ENCODE measurements at places on chromosomes 1 and 21.

DNA sequence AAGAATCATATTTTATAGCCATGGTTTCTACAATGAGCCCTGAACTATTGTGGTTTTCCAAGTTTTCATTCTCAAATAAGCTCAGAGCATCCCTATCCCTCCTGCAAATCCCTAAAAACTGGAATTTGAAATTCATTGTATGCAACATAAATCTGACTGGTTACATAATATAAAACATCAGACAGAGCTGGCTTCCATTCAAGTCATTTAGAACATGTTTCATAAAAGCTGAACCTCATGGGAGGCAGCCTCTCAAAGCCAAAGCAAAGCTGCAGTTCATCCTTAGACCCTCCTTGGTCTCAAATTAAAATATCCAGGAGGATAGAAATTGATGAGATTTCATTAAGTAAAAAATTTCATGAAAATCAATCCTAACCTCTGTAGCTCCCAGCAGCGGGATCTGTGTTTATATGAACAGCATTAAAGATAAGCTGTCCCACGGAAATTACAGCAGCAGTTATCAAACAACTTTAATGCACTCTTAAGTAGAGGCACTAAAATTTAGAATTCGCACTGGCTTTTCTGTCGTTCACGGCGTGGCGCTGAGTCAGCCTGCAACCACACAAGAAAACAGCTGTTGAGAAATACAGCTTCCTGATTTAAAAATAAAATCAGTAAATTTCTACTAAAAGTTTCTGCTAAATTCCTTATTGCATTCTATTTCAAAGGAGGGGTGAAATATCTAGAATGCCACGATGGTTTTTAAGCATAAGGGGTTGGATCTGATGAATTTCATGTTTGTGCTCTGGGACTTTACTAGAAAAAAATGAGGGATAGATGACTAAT is 99.9 kb upstream of the TIAM1 start:
- no peak for DNase-seq

- DNase-seq: no peak
Measured at GRCh38 chr1:114702737-114703136, 7.4 kb upstream of the AMPD1 start.

- DNase-seq: no peak
Measured at GRCh38 chr1:75559800-75560199, 51.1 kb downstream of the SLC44A5 start.

DNA sequence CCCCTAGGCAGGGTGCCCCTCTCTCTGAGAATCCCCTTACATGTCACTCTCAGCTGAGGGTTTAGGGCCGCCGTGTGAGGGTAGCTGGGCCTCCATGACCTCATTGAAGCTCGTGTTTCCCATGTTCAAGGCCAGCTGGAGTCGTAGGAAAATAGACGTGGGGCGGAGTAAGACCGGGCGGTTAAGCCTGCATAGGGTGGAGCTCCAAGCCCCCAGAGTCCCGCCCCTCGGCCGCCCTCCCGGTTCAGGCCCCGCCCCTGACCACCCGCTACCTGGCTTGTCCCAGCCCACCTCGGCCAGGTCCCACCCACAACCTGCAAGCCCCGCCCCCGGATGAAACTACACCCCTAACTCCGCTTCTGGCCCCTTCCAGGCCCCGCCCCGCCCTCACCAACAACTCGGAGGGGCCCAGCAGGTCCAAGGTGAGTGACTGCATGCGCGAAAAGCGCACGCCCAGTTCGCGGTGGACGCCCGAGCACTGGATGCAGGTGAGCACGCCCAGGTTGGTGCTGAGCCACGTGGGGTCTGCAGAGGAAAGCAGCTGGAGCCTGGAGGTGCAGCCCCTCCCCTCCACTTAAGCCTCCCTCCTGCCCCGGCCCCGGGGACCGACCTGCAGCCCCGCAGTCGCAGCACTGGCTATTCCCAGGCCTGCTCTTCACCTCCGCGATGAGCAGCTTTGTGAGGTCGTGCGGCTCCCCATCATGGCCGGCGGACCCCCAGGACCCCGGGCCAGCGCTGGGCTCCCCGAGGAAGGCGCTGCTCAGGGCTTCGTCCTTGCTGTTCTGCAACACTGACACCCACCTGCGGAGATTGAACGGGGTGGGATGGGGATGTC is 12.2 kb upstream of the TCEA3 start:
- DNase-seq: no peak

DNA sequence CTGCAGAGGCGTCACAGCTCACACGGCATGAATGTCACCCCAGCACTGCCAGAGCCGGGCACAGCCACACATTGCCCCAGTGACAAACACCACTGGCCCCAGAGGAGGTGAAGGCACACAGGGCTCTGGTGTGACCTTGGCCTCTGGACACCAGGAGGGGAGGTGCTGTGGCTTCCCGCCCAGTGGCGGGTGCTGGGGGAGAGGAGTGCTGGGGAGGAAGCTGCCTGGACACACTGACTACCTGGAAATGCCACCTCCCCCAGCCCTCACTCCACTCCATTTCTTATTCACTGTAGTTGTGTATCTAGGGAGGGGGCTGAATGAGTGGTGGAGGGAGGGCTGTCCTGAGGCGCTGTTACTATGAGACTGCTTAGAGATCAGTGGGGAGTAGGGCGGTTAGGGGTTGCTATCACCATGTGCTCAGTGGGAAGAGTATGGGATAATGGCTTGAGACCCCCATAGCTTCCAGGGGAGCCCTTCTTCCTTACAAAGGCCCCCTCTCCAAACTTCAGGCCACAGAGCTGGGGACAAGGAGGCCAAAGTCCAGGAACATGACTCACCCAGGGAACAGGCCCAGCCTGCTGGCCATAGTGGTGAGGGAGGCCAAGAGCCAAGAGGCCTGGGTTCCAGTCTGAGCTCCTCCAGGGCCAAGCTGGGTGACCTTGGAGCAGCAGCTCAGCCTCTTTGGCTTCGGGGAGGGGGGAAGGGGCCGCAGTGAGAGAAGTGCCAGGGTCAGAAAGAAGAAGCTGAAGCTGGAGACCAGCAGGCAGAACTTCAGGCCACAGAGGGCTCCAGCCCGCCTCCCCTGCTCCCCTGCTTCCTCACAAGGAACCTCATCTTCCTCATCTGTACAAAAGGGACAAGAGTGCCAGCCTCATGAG is 40.1 kb downstream of the AHDC1 start:
- no peak for DNase-seq

GRCh38 chr1:156481527-156481926 is 19.0 kb downstream of the MEF2D start:
- DNase-seq: no peak

DNA sequence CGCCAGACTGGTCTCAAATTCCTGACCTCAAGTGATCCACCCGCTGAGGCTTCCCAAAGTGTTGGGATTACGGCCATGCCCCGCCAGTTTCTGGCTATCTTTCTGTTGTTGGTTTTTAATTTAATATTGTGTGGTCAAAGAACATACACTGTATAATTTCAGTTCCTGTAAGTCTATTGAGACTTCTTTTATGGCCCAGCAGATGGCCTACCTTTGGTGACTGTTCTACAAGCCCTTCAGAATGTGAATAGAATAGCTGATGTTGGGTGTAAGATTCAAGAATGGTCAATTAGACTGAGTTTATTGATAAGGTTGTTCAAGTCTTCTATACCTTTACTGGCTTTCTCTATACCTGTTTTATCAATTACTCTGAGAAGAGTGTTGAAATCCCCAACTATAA is 10.7 kb downstream of the HES2 start:
- DNase-seq: no peak

DNA sequence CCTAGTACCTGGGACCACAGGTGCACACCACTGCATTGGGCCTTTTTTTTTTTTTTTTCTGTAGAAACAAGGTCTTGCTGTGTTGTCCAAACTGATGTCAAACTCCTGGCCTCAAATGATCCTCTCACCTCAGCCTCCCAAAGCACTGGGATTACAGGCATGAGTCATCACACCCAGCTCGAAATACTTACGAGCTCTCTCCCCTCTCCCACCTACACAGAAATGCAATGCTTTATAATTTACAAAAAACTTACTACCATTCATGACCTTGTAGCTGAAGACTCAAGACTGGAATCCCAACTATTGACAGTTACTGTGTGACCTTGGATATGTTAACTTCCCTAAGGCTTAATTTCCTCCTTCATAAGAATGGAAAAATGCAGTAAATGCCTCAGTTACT is 18.7 kb downstream of the FOXJ3 start:
- DNase-seq: no peak

DNA sequence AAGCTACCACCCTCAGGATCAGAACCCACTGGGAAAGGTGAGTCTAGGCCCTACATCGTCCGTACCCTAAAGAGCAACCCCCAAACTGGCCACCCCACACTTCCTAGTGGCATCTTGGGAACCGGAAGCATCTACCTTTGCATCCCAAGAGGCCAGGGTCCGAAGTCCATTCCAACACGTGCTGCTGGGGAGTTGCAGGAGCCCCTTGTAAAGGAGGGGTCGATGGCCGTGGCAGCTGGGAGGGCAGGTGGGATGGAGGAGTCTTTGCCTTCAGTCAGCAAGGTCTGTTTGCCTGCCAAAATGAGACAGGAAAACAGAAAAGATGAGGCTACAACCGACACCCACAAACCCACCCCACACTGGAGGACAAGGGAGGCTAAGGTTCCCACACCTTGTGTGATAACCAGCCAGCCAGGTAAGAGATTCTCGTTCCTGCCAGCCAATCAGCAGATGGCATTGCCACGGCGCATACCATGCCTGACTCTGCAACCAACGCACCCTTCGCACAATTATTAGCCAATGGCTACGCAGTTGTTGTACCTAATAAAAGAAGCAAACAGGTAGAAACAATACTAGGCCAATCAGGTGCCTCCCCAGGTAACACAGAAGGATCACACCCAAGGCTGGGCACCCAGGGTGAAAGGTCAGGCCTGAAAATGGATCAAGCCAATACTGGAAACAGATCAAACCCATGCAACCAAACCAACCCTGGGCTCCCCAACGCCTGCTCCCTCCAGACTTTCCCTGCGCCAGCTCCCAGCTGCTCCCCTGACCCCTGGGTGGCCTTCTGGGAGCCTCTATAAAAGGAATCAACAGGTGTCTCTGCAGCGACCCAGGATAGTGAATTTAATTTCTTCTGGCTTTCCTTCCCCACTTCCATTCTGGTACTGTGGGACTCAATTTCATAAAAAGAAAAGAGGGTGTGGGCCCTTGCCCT is 35.6 kb downstream of the CASZ1 start:
- DNase-seq: no peak

- no peak for DNase-seq
Measured at GRCh38 chr1:214213136-214213535, 67.8 kb upstream of the SMYD2 start.

GRCh38 chr1:218837051-218837450 is 336.6 kb upstream of the LYPLAL1 start:
- DNase-seq: no peak

- no peak for DNase-seq
Measured at GRCh38 chr1:226862890-226863289, 7.5 kb upstream of the PSEN2 start.

GRCh38 chr1:92769856-92770255 is 15.1 kb downstream of the EVI5 start:
- no peak for DNase-seq

DNA sequence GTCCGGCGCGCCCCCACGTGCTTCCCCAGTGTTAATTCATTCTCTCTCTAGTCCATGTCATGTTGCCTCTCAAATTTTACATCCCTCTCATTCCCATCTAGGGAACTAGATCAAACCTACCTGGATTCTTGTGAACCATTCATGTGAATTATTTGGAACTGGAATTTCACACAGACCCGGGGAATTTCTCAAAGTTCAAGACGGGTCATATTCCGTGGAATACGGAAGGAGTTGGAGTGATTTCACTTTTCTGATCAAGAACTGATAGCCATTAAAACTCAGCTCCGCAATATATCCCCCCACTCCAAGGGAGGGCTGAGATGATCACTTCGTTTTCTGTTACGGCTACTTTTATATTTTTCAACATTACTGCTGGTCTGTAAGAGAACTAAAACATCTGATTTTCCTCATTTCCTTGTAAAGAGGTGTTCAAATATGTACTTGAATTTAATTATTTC is 1.0 kb upstream of the ENO1 start:
- DNase-seq: no peak

DNA sequence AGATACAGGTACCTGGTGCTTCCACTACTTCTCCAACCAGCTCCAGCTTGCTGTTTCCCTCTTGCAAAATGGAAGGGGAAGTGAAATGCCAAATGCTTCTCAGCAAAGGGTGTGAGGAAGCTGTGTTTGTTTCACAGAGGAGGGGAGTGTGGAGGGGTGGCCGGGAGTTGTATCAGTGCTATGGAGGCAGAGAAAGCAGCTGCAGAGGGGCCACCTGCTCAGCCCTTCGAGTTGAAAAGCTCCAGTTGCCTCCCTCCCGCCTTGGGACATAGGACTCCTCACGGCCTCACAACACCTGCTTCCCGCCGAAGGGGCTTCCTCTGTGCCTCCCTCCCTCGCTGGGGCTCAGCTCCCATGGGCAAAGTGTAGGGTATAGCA is 12.1 kb upstream of the LINGO4 start:
- DNase-seq: no peak

GRCh38 chr1:232218955-232219865 is 410.7 kb downstream of the SIPA1L2 start:
- DNase-seq: no peak

DNA sequence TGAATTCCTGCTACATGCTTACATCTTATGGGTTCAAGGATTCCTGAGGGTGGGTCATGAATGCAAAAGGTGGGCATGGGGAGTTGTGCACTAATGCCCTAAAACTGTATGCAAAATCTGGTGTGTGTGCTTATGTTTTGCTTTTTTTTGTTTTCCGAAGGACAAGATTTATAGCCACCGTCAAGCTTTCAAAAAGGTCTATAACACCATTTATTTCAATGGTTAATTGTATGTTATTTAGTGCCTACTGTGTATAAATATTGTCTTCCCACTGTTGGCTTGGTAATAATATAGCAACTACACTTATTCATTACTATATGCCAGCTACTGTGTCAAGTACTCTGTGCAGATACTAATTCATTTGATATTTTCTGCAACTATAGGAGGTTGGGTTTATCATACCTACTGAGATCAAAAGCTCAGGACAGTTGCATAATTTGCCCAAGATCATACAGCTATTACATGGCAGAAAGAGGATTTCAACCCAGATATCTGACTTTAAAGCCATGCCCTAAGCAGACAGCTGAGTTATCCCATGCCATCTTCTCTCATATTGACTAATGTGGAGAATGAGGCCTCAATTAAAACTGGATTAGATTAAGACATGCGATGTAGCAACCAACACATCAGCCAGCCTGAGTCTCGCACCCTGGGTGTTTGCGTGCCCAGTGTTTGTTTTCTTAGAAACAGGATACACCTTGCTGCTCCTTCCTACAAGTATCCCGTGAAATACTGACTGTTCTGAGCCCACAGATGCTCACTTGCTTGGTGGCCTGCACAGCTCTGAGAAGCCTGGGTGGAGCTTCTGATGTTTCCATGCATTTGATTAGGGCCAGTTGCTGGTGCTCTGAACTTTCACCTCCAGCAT is 34.6 kb downstream of the GADD45A start:
- no peak for DNase-seq

GRCh38 chr1:30627206-30627605 is 96.2 kb downstream of the MATN1 start:
- DNase-seq: no peak

- DNase-seq: no peak
Measured at GRCh38 chr1:206816390-206817287, 44.3 kb upstream of the IL10 start.

DNA sequence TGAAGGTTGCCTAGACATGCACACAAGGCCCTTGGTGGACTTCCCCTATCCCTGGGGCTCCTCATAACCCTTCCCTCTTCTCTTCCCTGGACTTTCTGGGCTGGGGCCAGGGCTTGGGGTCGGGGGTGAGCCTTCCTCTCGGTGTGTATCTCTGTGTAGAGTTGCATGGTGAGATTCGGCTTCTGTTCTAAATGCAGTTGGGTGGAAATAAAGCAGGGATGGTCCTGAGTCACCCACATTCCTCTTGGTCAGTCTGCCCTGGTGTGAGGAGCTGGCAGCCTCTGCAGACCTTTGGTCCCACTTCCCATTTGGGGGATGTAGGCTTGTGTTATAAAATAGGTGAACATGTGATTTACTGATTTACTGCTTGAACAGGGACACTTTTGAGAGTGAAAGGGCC is 38.0 kb downstream of the ADARB1 start:
- no peak for DNase-seq
